AML-193 (cell line): ENCODE measurements at places on chromosomes 6 and 20.

DNA sequence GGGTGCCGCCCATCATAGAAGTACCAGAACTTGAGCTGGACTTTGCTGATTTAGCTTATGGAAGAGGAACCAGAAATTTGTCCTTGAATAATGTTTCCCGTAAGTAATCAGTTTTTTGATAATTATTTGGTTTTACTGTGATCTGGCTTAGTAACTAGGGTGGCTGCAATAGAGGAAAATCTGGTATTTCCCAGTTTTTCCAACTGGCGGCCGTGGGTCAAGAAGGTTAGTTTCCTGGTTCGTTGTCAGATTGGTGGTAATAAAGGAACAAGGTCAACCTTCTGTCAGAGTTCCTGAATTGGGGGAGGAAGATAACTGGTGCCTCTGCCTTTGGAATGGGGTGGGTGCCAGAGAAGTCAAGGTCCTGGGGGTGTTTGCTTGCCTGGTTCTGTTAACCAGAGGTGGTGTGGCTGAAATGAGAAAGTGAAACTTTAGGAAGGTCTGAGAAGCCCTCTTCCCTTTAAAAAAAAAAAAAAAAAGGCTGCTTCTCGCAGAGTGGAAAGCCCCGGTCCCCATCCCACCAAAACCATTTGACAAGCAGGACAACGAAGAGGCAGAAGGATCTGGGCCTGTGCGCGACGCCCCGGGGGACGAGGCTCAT, at the start of gene CALHM6:
Gene CALHM6, plus strand, starts transcription at position 45 of the 601 bp plus-strand sequence. Its CDS starts 555 bp downstream, at position 600.
- no peak for DNase-seq

DNA sequence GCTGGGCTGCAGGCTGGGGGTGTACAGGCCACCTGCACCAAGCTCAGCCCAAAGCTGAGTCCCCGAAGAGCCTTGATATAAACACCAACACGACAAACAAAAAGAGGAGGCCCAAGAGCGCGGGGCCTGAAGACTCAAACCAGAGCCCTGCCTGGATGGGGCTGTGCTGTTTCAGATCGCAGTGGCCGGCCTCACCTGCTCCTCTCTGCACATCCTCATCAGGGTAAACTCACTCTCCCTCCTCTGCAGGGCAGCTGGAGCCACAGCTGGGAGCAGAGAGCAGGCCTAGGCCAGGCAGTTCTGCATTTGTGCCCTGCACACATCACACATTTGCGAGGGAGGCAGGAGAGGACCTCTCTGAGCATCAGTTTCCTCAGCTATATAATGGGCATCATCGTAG, 3.7 kb upstream of the RBM38 start:
- no peak for DNase-seq

DNA sequence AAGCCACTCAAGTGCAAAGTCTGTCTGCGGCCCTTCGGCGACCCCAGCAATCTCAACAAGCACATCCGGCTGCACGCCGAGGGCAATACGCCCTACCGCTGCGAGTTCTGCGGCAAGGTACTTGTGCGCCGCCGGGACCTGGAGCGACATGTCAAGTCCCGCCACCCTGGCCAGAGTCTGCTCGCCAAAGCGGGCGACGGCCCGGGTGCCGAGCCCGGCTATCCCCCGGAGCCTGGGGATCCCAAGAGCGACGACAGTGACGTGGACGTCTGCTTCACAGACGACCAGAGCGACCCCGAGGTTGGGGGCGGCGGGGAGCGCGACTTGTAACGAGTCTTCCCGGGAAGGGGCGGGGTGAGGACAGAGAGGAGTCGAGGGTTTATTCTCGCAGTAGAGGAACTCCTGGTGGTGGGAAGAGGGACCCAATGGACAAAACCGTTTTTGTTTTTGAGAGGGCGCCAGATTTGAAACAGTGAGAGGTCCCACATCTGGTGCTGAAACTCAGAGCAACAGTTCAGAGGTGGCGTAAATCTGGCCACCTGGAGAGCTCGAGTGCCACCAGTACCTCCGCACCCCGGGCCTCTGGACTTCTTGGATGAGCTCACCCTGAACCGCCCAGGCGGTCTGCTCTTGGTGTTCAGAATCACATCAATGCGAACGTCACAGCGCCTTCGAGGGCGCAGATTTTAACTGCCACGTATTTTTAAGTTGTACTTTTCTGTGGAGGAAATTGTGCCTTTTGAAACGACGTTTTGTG, 8.0 kb downstream of the PRDM13 start:
- no peak for DNase-seq

DNA sequence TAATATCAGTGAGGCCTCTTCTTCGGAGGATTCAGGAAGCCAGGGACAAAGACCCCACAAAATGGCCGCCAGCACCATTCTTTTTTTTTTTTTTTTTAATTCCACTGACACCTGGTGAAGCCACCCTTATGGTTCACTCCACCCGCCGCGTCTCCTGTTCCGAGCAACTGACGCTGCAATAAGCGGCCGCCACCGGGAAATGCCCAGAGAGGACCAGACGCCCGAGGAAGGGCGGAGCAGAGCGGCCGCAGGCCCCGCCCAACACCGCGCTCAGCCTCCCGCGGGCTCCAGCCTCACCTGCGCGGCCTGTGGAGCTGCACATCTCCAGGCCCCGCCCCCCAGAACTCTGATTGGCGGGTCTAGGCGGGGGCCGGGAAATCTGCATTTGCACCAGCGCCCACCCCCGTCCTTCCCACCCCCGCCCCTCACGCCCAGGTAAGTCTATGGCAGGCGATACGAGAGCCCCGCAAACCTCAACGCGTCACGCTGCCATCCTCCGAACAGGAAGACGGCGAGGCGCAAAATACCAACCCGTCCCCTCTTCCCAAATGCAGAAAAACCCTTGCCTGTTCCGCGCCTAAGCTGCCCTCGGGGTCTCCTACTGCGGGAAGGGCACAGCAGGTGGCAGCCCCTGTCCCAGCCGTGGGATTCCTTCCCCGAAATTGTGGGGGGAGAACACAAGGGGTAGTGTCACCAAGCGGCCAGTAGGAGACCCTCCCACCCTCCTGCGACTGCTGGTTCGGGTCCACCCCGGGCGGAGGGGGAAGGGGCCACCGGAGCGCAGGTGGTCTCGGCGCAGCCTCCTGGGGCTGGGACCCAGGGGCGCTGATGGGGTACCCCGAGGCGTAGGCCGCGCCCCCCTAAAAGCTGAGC, 960 bp downstream of the ATP9A start:
- no peak for DNase-seq

GRCh38 chr20:11158589-11158988, 484.8 kb upstream of the JAG1 start:
- no peak for DNase-seq

- DNase-seq, result no peak
Observed at GRCh38 chr6:134902074-134902861, 47.6 kb downstream of the ALDH8A1 start.

- no peak for DNase-seq
Observed at GRCh38 chr6:157063176-157063905, 260.0 kb downstream of the TMEM242 start.

DNA sequence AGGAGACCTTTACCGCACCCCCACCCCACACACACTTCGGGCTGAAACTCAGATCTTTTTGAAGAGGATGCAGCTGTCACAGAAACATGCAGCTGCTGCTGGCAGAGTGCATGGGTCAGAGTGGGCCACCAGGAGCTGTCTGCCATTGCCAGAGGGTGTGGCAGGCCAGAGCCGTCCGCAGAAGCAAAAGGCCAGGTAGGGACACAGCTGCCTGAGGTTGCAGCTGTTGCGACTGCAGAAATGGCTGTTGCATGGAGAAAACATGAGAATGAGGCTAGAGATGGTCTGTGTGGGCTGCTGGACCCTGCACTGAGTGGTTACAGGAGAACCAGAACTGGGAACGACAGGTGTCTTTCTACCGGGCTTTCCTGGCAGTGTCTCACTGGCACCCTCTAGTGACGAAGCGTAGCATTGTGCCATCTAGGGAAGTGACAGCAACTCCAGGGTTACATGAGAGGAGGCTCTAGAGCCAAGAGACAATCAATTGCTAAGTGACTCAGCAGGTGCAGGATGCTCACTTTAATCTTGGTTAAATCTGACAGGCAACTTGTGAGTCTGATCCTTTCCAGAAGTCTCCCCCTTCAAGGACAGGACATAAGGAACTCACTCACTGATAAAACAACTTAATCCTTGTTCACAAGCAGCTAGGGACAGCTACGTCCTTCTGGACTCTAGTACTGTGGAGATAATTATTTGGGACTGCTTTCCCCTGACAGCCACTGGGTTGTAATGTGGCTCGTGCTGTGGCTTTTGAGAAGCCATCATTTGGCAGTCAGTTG, 29.1 kb upstream of the SERPINB9 start:
- DNase-seq, result peak; percentile 80

DNA sequence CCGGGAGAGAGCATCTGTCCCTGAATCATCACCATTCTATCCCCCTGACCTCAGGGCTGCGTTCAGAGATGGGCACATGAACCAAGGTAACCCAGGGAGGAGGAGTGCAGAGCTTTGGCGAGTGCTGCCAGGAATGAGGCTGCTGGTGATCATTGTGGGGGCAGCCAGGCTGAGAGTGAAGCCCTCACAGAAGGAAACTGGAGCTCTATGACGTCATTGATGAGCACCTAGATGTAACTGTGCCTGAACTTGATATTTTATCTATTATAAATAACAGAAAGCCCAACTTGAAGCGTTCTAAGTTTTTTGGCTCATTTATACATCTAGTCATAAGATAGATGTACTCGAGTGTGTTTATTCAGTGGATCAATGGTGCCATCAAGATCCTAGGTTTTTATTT, 17.3 kb upstream of the TSHZ2 start:
- no peak for DNase-seq

DNA sequence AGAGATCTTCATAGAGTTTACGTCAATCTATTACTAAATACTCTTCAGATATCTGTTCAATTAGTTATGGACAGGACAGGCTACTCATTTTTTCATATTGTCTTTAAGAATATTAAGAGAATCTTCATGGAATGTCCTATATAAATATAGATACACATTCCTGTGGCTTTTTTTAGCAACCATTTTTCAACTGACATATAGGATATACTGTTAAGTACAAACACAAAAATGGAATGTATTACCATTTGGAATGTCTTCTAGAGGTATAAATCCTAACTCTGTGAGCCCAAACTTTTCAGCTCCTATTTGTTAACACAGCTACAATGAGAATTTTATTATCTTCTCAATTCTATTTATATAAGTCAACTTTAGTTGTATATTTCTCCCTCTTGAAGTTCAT, 239.6 kb upstream of the DEFB112 start:
- DNase-seq, result no peak

DNA sequence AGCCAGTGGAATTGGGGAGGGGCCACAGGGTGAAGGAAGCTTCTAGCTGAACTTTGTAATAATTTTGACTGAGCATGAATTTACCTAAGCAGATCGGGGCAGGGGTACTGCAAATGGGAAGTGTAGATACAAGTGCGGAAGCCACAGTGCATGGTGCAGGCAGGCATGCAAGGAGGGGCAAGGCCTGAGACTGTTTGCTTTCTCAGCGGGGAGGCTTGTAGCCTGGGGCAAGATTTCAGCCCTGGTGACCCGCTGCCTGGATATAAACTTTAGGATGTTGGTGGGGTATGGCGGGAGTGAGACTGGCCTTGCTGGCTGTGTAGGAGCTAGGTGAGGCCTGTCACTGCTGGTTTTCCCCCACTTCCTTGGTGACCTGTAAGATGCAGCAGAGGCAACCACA, 266.4 kb upstream of the PREP start:
- no peak for DNase-seq

GRCh38 chr6:122049341-122049740, 350.1 kb upstream of the HSF2 start:
- DNase-seq, result no peak

GRCh38 chr20:1215386-1216170, 10.3 kb upstream of the RAD21L1 start:
- DNase-seq, result no peak

GRCh38 chr6:41367700-41368099, 32.3 kb downstream of the NCR2 start:
- DNase-seq, result peak; percentile 52

DNA sequence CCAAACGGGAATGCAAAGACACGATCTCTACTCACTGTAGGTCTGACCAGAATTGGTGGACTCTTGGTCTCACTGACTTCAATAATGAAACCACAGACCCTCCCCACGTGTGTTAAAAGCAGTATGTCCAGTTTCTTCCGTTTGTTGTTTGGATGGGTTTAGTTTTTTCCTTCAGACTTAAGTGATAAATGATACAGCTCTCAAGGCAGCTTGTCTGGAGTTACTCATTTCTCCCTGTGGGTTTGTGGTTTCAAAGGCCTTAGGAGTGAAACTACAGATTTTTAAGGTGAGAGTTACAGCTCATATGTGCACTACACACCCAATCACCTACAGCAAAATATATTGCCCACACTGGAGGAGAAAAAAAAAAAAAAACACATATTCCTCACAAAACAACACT, 86.7 kb upstream of the STMND1 start:
- no peak for DNase-seq

- no peak for DNase-seq
Observed at GRCh38 chr6:84017709-84018452, 15.7 kb upstream of the MRAP2 start.

GRCh38 chr6:2820415-2820814, 21.2 kb downstream of the SERPINB1 start:
- peak; percentile 95 for DNase-seq

- no peak for DNase-seq
Observed at GRCh38 chr6:140355476-140355875, 981.0 kb upstream of the CITED2 start.

- DNase-seq, result peak; percentile 61
Observed at GRCh38 chr20:38178065-38178491, 13.0 kb upstream of the TGM2 start.
